Activated CD8-positive, alpha-beta memory T cell treated with anti-CD3 and anti-CD28 coated beads for 48 hours (primary cell): ENCODE measurements at places on chromosomes 12 and 14.

- no peak for DNase-seq
Observed at GRCh38 chr14:103165323-103165722, 42.1 kb downstream of the TNFAIP2 start.

DNA sequence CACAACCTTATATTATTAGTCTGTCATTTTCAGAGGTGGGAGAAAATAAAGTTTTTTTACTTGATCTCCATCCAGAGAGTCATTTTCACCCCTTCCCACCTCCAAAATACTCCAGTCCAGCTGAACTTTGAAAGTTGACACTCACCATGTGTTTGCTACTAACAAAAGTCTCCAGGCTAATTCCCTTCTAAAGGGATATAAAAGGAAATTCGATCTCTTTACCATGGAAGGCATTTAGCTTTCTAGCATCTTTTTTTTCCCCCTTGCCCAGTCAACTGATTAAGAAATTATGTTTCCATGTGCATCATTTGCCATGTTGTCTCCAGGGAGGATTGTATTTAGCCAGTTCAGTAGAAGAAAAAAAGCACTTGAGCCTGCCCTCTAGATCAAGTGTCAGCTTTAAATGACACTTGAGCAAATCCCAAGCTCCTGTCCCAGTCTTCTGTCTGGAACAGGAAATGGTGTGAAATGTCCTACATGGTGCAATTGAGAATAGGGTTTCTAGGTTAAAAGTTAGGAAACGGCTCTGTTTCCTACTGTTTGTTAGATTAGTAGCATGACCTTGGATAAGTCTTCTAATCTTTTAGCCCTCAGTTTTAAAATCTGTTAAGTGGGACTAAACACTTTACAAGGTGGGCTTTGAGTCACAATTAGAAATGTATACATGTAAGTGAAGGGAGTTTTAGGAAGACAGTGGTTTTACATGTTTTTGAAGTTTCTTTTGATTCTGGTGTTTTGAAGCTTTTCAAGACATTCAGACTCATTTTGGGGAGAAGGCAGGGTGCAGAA is 67.2 kb downstream of the GNS start:
- no peak for DNase-seq

- DNase-seq, result no peak
Observed at GRCh38 chr12:38919191-38919590, 13.8 kb upstream of the CPNE8 start.

DNA sequence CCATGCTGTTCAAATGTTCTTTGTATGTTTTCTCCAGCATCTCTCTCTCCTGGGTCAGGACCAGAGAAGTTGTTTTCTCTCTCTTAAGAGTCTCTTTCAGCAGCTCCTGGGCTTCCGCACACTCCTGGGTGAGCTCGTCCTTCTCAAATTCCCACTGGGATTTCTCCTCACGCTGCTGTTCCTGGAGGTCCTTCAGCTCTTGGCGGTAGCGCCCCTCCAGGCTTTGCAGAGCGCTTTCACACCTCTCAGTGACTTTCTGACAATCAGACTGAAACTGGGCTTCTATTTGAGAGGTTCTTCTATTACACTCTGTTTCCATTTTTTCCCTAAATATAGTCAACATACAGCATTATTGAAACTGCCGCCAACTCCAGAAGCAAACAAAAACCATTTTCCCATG is 72.7 kb downstream of the NIN start:
- no peak for DNase-seq

DNA sequence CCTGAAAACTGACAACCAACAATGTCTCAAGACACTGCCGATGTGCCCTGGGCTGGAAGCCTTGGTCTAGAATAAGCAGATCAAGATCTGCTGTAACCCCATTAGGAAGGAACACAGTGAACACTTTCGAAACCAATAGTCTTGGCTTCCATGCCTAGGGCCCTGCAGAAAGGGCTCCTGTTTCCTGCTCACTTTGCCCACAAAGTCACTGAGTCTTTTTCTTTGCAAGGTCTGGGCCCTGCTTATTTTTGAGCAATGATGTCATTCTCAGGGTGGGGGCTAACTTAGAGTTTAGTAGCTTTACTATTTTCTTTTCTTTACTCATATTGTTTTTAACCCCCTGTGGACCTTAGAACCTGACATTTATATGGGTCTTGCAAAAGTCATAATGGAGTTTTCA is 704.2 kb upstream of the TMEM132C start:
- no peak for DNase-seq

DNA sequence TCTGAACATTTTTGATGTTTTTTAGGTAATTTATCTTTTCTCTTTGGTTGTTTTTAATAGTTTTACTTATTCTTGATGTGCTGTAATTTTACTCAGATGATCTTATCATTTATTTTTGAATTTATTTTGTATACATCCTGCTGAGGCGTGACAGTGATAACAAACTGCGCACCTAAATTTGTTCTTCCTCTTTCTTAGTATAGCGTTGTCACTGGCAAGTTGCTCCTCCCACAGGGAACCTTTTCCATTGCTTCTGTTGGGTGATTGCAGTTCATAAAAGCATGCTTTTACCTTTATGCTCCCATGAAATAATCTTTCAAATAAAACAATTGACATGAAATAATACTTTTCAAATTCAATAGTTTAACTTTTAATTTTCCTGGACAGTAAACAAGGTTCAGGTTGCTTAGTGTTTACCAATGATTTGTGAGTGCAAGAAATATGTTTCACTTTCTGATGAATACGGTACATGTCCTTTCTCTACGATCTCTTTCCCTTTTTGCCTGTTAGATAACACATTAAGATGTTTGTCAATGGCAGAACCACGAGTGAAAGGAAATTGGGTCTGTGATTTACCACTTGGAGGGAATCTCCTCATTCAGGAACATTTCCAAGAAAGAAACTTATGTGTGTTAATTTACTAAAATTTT is 223.3 kb downstream of the CCDC91 start:
- DNase-seq, result no peak

DNA sequence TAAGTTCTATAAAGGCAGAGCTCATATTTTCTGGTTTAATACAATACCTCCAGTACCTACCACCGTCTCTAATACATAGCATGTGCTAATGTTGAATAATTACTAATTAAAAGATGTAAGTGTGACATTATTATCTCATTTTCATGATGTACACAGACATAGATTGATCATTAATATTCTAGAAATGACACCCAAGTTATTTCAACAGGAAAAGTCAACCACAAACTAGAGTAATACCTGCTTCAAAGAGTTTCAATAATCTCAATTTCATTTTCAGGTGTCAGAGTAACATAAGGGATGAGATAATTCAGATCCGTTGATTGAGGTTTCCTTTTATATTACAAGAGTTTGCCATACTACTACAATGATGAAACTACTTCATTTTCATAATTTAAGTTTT is 388.9 kb downstream of the SOX5 start:
- no peak for DNase-seq

DNA sequence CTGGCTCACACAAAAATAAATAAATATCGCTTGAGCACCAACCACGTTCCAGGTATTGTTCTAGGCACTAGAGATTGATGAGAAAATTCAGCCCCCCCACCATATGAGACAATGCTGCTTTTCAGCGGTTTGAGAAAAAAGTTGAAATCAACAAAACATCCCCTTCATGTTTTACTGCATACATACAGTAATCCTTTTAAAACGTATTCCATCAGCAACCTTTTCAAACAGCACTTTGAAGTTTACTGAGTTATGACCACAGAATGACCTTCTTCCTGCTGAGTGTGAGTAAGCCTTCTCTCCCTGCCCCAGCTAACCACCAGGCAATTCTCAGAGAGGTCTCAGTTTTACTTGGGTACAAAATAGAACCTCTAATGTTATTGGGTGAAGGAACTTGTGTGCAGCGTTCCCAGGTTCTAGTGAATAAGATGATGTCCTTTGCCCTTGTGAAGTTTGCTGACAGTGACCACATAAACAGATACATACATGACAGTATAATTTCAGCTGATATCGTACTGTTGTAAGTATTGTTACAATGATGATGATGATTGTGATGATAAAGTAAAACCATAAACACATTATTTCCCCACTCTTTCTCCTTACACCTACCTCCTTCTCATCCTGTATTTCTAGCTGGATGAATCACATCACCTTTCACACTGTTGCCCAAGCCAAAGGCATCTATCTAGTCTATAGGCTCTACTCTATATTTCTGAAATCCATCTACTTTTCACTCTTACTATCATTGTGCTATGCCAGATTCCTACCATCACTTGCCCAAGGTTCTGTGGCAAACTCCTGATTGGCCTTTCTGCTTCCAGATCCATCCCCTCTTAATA is 124.4 kb upstream of the KRR1 start:
- DNase-seq, result no peak

- no peak for DNase-seq
Observed at GRCh38 chr12:57157588-57158173, 10.3 kb upstream of the LRP1-AS start.

GRCh38 chr12:93518725-93519124 is 51.4 kb downstream of the MRPL42 start:
- no peak for DNase-seq
